ENCODE measurements at places on chromosomes 4 and X. TPM values are rescaled to one million over a fixed set of nuclear protein-coding genes. Genes with fewer than 3 reads are reported as not detected.

The CNKSR2 gene
- total RNA-seq, result 0.66 TPM

The DCAF12L1 gene
- under 0.01 TPM for total RNA-seq

The ADGRG4 gene
- under 0.01 TPM for total RNA-seq

The UGT2B10 gene
- not detected for total RNA-seq

The PTPN13 gene
- 68.5 TPM for total RNA-seq

The OCRL gene
- 19.8 TPM for total RNA-seq

The OTC gene
- total RNA-seq, result not detected

The CCDC110 gene
- 2.5 TPM for total RNA-seq

The GABRG1 gene
- not detected for total RNA-seq

The LDB2 gene
- 177 TPM for total RNA-seq

The PFKFB1 gene
- not detected for total RNA-seq

The HSD17B13 gene
- total RNA-seq, result 0.15 TPM

The CENPI gene
- total RNA-seq, result 5.3 TPM

The SLC4A4 gene
- 22.1 TPM for total RNA-seq

The P2RY8 gene
- total RNA-seq, result not detected

The SUPT20HL2 gene
- not detected for total RNA-seq

Measured in smooth muscle cell of trachea (primary cell).